Stimulated activated CD8-positive, alpha-beta memory T cell treated with anti-CD3 and anti-CD28 coated beads, Interleukin-2, amount 100 ng/mL, for 1 hour (primary cell): ENCODE measurements at places on chromosomes 4 and X.

GRCh38 chr4:108900018-108900580 is 137.2 kb upstream of the ETNPPL start:
- DNase-seq: no peak

DNA sequence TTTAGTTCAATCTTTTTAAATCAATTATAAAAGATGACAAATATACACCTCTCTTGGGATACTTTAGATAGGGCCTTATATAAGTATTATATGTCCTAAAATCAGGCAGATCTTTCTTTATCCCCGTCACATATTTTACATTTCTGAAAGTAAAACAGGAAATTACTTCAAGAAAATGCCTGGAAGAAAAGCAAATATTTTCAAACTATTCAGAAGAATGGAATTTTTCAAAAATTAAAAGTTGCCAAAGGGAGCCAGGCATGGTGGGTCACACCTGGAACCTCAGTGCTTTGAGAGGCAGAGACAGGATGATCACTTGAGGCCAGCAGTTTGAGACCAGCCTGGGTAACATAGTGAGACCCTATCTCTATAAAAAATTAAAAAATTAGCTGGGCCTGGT is 34.4 kb downstream of the MGARP start:
- DNase-seq: no peak

- DNase-seq: no peak
Measured at GRCh38 chr4:106038012-106038411, 142.7 kb downstream of the NPNT start.

DNA sequence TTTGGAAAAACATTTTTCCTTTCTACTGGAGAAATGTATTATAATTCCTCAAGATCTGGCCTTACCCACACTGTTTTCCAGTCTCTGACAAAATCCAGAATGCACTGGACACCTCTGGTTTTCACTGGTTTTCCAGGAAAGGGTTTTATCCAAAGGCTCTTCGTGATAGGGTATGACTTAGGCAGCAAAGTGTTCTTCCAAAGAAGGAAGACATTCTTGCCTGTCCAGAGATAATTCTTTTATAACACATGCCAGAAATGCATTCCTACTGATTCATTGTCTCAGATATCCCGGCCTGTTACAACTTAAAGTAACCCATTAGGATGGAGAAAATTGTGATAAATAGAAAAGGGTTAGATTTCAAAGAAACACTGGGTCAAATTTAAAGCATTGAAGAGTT is 2343.1 kb downstream of the PCDH7 start:
- DNase-seq: no peak

- DNase-seq: no peak
Measured at GRCh38 chrX:131617182-131617581, 73.3 kb downstream of the OR13H1 start.
